ENCODE measurements at places on chromosomes 13 and 19.

- no peak for DNase-seq
Measured at GRCh38 chr13:46903748-46904147, 6.9 kb upstream of the HTR2A start.

- no peak for DNase-seq
Measured at GRCh38 chr19:28961772-28962500, 251.0 kb downstream of the UQCRFS1 start.

- DNase-seq: no peak
Measured at GRCh38 chr19:46634656-46635218, 1.3 kb downstream of the GNG8 start.

DNA sequence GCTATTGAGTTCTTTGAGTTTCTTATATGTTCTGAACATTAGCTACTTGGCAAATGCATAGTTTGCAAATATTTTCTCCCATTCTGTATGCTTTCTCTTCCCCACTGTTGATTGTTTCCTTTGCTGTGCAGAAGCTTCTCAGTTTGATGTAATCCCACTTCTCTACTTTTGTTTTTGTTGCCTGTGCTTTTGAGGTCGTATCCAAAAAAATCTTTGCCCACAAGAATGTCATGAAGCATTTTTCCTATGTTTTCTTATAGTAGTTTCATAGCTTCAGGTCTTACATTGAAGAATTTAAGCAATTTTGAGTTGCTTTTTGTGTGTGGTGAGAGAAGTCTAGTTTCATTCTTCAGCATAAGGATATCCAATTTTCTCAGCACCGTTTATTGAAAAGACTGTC, 536.7 kb upstream of the ARGLU1 start:
- DNase-seq: no peak

DNA sequence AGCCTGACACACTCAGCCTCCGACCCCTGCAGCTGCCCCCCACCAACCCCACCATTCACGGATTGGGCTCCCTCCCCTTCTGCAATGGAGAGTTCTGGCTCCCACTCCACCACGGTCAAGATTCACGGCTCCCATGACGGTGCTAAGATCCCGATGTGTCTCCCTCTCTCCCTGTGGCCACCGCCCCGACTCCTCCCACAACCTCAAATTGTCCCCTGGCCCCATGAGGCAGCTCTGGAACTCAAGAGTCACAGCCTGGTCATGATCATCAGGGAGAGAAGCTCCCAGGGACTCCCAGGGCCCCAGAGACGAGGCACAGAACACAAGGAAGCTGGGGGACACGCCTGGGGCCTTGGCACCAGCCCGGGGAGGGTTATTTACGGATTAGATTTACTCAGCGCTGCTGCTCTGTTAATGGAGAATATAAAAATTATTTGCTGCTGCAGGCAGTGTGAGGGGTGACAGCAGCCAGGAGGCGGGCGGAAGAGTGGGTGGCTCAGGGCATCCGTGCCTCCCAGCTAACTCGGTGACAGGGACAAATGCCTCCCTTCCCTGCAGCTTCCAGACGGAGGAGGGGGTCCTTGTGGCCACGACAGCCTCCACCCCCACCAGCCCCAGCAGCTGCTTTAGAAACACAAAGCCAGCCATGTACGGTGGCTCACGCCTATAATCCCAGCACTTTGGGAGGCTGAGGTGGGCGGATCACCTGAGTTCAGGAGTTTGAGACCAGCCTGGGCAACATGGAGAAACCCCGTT, 184.2 kb downstream of the PTPRS start:
- no peak for DNase-seq

- DNase-seq: no peak
Measured at GRCh38 chr13:40588101-40588500, 78.3 kb downstream of the FOXO1 start.

DNA sequence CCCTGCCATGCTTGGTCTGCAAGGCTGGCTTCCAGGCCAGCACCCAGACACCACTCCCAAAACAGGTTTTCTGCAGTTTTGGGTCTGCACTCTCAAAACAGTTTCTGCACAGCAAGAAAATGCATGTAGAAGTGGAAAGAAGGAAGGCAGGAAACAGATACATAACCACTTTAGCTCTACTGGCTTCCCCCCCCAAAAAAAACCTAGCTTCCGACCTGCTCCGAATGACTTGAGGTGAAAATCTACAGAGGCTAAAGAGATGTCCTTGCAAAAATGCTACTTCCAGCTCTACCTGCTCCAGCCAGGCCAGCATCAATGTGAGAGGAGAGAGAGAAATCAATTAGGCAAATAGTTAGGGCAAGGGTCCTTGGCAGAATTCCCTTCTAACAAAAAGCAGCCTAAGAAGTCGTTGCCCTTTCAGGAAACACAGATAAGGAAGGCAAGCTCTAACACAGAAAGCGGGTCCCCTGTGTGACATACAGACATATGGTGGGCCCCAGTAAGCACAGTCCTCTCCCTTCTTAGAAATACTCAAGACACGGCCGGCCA, 3.4 kb downstream of the C19orf12 start:
- DNase-seq: peak; percentile 58

DNA sequence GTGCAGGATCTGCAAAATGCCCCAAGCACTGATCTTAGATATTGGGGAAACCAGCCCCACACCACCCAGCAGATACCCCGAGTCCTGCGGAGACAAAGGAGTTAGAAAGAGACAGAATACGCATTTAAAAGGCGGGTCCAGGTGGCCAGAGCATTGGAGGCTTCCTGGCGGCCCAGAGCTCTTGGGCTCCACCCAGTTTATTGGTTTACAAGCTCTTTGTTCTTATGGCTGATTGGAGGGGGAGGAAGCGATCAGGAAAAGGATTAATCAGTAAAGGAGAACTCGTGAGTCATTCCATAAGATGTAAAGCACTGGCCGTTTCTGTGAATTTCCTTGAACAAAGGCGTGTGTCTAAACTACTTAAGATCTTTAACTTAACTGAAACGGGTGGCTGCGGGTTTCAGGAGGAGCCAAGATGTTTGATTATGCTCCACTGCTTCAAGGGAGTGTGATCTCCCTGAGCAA, 926 bp downstream of the ZNF587 start:
- no peak for DNase-seq

DNA sequence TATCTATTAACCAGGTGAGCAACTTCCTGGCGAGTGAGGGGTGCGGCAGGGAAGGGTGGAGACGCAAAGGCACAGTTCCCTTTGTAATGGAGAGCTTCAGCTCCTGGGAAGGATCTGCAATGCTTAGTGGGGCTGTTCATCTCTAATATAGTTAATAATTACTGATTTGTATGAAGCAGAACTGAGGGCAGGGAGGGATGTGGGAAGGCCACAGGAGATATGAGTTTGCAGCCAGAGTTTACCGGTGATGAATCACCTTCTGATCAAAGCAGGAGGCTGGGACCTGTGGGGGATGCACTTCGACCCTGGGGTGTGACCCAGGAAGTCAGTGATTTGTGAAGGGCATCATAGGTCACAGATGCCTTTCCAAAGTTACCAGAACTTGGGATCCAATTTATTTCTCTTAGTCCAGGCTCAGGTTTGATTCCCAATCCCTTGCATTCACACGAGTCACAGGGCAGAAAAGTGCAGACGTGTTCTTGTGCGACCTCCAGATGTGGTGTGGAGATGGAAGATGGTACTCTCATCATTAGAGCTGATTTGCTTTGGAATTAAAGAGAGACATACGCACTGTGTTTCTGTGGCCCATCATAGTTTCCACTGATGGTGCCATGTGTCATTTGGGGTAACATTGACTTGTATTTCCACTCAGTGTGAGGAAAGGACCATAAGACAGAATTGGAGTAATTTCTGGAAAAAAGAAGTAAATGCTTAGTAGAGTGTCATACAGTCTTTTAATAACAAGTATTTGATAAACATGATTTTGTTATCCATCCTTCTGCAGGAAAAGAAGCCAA, 55.0 kb downstream of the LRCH1 start:
- no peak for DNase-seq

DNA sequence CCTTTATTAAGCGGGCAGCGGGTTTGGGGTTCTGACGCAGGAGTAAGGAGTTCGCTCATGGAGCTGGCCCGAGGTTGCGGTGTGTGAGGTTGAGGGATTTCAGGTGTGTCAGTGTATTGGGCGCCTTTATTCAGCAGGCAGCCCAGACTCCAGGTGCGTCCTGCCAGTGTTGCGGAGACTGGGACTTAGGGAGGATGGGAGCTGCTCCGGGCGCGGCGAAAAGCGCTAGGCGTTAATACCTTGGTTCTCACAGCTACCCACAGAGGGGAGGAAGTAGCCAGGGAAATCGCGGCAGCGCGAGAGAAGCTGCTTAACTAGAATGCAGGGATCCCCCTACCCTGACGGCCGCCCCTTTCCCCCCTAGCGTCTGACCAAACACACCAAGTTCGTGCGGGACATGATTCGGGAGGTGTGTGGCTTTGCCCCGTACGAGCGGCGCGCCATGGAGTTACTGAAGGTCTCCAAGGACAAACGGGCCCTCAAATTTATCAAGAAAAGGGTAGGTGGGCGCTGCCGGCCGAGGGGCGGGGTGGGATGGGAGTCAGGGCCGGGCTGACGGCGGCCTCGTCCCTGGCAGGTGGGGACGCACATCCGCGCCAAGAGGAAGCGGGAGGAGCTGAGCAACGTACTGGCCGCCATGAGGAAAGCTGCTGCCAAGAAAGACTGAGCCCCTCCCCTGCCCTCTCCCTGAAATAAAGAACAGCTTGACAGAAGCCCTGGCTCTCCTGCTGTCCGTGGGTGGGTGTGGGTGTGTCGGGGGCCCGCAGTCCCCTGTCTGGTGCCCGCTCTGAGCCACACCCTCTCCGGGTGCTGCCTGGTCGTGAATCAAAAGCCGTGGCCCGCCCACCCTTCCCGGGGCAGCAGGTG, 1.1 kb downstream of the RPL36 start:
- peak; percentile 69 for DNase-seq

DNA sequence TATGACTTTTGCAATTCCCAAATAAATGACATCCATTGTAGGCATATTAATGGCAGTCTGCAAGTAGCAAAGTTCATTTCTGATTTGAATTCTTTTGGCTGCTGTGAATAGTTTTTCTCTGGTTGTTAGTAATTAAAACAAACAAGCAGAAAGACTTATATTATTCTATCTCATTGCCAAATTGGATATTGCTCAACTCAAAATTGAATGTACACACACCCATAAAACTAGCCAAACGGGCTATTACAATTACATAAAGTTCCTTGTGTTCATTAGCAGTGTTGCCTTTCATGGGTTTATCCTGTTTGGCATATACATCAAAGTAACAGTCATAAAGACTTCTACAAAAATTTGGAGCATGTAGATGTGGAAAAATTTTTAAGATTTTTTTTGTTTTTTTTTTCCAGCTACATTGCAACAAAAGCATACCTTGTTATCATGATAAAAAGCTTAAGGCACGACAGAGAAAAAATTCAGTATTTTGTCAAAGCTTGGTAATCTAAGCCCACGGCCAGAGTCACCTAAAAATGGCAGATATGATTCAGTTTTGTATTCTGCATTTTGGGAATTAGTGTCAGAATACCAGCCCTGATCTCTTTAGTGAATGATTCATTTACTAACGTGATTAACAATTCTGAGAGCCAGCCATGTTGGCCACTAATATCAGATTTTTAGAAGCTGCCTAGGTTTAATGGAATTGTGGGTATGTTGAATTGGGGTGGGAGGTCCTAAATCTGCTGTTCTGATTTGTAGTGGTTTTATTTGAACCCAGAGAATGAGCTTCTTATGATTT, 108.4 kb downstream of the KLF5 start:
- no peak for DNase-seq

DNA sequence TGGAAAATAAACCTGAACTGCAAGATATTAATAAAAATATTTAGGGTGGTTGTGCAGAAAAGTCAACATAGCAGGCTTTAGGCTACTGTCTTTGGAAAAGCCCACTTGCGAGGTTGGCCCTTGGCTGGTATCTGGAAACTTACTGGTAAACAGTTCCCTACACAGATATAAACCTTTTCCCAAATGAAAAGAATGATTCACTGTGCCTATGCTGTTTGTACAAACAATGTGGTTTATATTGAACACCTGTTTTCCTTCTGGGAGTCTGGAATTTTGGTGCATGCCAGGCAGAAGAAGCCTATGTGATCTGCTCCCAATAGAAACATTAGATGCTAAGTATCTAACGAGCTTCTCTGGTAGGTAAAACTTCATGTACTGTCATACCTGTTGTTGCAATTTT, 29.7 kb upstream of the SOHLH2 start:
- no peak for DNase-seq

DNA sequence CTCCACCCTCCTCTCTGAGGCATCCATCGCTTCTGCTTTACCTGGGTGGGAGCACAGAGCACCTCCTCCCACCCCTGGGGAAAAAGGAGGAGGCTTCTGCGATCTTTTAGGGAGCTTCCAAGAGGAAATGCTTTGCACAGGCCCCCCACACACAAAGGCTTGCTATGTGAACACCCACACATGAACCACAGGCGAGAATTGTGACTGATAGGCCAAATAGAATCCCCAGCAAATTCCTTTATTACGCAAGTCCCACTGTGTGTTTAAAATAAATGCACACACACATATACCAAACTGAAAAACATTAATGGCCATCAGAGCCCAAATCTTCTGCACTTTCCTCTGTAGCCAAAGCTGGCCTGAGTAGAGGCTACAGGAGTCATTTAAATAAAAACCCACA, 50.6 kb downstream of the HSPH1 start:
- no peak for DNase-seq

GRCh38 chr13:104779311-104779993, 1713.2 kb upstream of the SLC10A2 start:
- DNase-seq: no peak

DNA sequence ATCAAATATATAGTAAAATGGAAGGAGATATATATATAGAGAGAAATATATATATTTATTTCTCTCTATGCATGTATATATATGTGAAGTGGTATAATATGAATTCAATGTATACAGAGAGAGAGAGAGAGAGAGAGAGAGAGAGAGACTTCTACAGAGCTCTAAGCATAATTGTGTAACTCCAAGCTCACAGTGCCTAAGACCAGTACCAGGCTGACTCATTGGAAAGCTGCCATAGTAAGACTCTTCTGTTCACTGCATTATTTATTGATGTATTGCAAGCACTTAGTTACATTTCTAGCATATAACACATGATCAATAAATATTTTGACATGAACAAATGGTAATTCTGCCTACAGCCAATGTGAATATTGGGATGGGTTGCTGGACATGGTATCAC, 1734.7 kb downstream of the SLITRK1 start:
- no peak for DNase-seq

GRCh38 chr13:25630329-25630900, 258.6 kb downstream of the ATP8A2 start:
- DNase-seq: no peak

- peak; percentile 59 for DNase-seq
Measured at GRCh38 chr19:2081873-2082810, 14.0 kb downstream of the MOB3A start.

DNA sequence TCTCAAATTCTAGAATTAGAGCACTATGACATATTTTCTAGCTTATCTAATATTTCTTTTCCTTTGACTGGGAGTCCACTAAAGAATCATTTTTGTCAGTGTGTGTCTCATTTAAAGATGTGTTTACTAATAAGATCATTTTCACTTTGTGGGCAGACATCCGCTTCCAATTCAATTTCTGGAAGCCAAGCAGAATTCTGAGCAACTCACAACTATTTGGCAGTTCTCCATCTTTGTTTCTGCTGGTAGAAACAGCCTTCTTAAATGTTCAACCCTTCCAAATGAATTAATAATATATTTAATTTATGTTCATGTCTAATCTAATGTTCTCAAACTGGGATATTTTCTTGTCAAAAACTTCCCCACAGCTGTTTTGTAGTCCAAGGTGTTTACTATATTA, 411.8 kb downstream of the KCTD12 start:
- no peak for DNase-seq

GRCh38 chr13:29508876-29509252, 86.6 kb downstream of the SLC7A1 start:
- no peak for DNase-seq

- DNase-seq: peak; percentile 9
Measured at GRCh38 chr13:78659732-78660494, 958 bp upstream of the OBI1 start.

GRCh38 chr13:109840201-109840892, 54.0 kb upstream of the IRS2 start:
- no peak for DNase-seq
